ENCODE measurements at places on chromosomes 13 and 19.
A peak's percentile ranks its signal among the peaks of the same experiment; 100 is the strongest.

GRCh38 chr13:28659621-28659970, 666 bp downstream of the POMP start:
- DNase-seq, result no peak

GRCh38 chr13:97743938-97744337, 209.5 kb upstream of the IPO5 start:
- DNase-seq, result no peak

DNA sequence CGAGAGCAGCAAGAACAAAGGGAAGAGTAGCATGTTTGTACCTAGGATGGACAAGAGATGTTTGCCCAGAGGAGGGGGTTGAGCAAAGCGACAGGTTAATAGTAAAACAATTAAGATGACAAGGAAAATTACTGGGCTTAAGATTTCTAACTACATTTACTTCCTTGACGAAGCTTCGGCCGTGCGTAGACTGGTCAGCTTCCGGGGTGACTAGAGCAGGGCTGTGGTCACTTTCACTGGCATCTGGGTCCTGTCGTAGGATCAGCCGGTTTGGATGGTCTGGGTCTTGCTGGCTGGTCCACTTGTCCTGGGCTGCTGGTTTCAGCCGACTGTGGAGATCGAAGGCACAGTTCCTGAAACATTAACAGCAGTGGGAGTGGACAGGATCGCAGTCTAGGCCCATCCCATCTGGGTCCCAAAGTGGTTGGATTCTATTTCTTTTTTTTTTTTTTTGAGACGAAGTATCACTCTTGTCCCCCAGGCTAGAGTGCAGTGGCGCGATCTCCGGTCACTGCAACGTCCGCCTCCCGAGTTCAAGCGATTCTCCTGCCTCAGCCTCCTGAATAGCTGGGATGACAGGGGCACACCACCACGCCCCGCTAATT, 5.0 kb upstream of the BSG start:
- no peak for DNase-seq

- DNase-seq, result no peak
These were observed 10.1 kb downstream of the GRIN2D start for GRCh38 chr19:48403606-48404005.

GRCh38 chr19:1817553-1818179, 5.6 kb upstream of the ATP8B3 start:
- DNase-seq, result no peak

DNA sequence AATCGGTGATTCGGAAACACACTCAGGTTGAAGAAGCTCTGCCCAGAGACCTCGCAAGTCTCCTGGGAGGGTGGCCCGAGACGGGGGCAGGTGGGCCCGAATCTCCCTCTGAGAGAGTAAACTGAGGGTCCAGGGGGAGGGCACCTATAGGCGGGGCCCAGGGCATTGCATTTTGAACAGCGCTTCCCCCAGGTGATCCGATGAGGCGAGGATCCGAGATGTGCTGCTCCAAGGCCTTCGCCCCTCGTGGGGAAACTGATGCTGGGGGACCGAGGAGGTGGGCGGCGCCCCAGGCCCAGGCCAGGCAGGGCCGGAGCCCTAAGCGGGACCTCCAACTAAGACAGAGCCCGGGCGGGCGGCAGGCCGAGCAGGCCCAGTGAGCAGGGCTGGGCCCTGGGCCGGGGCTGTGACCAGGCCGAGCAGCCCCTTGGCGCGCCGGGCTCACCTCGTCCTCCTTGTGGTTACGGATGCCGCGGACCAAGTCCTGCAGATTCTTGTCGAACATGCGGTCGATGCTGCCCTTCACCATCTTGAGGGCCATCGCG, 500 bp downstream of the AP3D1 start:
- no peak for DNase-seq

DNA sequence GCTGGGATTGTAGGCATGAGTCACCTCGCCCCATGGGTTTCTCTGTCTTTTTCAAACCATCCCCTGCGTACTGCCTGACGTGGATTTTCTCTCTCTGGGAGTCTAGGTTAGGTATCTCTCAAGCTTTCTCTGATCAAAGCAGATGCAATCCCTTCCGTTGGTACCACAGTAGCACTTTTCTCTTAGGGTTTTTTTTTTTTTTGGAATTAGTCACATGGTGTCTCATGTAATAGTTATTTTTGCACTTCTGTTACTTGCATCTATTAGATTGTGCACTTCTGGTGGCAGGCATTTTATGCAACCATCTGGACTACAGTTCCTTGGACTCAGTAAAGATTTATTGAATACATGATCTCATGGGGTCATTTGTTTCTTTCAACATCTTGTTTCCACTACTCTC, 72.1 kb downstream of the GPC6 start:
- no peak for DNase-seq

DNA sequence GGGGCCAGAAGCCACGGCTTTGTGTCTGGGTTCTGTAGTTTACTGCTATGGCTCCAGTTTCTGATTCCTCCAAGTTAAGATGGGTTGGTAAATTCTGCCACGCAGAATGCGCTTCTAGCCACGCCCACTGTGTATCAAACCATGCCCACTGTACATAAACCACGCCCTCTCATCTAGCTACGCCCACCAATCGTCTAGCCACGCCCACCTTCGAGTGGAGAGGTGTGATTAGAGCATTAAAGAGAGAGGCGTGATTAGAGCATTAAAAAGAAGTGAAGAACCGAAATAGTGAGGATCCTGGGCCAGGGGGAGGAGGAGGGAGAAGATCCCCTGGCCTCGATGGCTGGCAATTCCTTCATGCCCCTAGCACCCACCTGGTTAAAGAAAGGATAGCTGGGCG, 43.7 kb upstream of the ADGRE5 start:
- no peak for DNase-seq

- DNase-seq, result no peak
These were observed 10.8 kb downstream of the FFAR2 start for GRCh38 chr19:35458731-35459391.

DNA sequence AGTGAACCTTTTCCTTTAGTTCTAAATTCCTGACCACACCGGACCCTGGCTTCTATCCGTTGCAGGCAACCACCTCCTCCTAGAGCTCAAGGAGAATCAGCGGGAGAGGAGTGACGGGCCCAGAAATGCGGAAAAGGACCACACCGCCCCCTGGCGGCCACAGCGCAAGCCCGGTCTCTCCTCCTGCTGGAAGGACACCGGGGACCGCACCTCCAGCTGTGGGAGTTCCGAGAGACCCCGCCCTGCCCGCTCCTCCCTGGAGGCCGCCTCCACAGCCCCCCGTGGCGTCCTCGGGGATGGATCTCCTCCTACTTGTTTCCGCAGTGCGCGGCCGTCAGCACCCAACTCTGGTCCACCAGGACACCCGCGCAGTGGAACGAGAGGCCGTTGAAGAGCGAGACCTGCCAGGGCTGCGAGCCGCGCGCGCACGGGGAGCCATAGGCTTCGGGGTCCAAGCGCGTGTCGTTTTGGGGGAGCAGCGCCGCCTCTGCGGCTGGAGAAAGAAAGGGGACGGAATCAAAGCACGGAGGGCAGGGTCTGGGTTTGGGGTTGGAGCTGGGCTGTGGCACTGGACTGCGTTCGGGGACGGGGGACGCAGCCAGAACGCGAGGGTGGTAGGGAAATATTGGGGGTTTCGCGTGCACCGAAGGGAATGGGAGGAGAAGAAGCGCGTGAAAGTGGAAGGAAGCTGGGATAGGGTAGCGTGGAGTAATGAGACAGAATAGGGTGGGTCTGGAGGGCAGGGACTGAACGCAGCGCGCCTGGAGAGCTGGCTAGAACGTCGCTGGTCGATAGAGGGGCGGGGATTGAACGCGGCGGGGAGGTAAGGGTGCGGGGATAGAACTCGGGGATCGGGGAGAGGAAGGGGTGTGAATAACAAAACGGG, 2.5 kb downstream of the KLK10 start:
- DNase-seq, result peak; percentile 62

- DNase-seq, result no peak
These were observed 128.9 kb downstream of the RNF17 start for GRCh38 chr13:24892829-24893228.

- DNase-seq, result no peak
These were observed 291.5 kb upstream of the ZNF507 start for GRCh38 chr19:32053861-32054260.

- no peak for DNase-seq
These were observed 47.0 kb upstream of the TCF3 start for GRCh38 chr19:1699386-1699785.

GRCh38 chr19:37928527-37929286, 21.7 kb downstream of the SIPA1L3 start:
- no peak for DNase-seq

DNA sequence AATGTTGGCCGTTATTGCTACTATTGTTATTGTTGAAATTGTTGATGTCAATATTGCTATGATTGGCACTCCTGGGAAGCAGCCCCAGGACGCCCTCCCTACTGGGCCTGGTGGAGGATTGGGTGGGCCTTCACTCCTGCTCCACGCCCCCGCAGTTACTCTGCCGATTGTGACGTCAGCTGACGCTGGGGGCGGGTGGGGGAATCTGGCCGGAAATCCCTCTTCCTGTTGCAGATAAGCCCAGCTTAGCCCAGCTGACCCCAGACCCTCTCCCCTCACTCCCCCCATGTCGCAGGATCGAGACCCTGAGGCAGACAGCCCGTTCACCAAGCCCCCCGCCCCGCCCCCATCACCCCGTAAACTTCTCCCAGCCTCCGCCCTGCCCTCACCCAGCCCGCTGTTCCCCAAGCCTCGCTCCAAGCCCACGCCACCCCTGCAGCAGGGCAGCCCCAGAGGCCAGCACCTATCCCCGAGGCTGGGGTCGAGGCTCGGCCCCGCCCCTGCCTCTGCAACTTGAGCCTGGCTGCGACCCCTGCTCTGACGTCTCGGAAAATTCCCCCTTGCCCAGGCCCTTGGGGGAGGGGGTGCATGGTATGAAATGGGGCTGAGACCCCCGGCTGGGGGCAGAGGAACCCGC, at the start of gene ETV2:
Gene ETV2, plus strand, starts transcription at position 231 of the 637 bp plus-strand sequence. CDS start 716 bp downstream, outside the sequence.
- no peak for DNase-seq

GRCh38 chr13:73365681-73366080, 306.9 kb downstream of the KLF5 start:
- no peak for DNase-seq

- DNase-seq, result no peak
These were observed 25.9 kb upstream of the OR10H2 start for GRCh38 chr19:15701757-15702533.

DNA sequence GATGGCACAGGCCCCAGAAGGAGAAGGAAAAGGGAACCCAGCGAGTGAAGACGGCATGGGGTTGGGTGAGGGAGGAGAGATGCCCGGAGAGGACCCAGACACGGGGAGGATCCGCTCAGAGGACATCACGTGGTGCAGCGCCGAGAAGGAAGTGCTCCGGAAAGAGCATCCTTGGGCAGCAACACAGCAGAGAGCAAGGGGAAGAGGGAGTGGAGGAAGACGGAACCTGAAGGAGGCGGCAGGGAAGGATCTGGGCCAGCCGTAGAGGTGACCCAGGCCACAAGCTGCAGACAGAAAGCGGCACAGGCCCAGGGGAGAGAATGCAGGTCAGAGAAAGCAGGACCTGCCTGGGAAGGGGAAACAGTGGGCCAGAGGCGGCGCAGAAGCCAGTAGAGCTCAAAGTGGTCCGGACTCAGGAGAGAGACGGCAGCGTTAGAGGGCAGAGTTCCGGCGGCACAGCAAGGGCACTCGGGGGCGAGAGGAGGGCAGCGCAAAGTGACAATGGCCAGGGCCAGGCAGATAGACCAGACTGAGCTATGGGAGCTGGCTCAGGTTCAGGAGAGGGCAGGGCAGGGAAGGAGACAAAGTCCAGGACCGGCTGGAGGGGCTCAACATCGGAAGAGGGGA, 1.1 kb downstream of the PPP1R12C start:
- peak; percentile 25 for DNase-seq

GRCh38 chr19:4233282-4233853, 4.0 kb downstream of the EBI3 start:
- no peak for DNase-seq

DNA sequence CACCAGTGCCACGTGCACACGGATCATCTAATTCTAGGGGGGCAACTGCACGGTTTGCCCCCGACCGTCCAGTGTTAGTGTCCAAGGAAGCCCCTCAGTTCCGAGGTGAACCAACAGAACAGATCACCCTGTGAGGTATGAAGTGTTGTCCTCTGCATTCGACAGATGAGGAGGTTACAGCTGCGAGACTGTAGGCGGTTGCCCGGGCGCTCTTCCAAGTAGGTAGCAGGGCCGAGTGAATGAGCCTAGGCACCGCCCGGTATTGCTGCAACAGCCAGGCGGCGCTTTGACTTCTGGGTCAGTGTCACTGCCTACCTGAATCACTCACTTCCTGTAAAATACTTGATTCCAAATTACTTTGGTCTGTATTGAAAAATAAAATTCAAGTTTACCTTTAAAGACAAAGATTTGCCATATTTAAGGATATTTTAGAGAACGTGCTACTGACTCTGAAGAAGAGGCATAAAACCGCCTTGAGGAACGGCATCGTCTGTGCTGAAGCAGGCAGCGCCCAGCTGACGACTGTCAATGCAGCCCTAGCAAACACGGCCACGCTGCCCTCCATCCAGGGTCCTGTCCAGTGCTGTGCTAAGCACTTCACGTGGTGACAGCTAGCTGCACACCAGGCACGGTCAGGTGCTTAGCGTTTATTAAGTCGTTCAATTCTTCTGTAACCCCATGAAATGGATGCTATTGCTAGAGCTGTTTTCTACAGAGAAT, 19.3 kb upstream of the RASA3 start:
- peak; percentile 78 for DNase-seq

GRCh38 chr19:9586764-9587163, 2.5 kb upstream of the ZNF121 start:
- DNase-seq, result peak; percentile 72

DNA sequence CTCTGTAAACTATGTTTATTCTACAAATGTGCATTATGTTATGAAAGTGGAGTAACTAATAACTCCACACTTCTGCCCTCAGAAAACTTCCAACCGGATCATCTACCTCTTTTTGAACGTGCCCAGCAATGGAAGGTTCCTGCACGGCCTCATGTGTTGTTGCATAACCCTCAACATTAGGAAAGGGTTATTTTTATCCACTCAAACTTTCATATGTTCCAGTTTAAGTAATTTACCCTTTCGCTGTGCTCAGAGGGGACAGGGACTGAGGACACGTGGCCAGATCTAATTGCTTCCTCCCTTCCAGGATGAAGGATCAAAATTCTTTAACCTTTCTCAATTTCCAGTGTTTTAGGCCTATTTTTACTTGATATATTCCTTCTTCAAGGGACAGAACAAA, 29.6 kb downstream of the IRS2 start:
- no peak for DNase-seq

GRCh38 chr19:10091895-10092641, 6.0 kb downstream of the SHFL start:
- DNase-seq, result no peak

- DNase-seq, result no peak
These were observed 6.1 kb upstream of the RBM42 start for GRCh38 chr19:35622750-35623149.

- no peak for DNase-seq
These were observed 125.9 kb downstream of the SUCLA2 start for GRCh38 chr13:47875201-47875600.

Data from NCI-H1105 treated with DMSO at 0.1 percent for 48 hours (cell line).